Skin of body (tissue), 3 donors: ENCODE measurements at places on chromosomes 11 and 22. TPM values are rescaled to one million over a fixed set of nuclear protein-coding genes. Genes with fewer than 3 reads are reported as not detected.
A peak's percentile ranks its signal among the peaks of the same experiment; 100 is the strongest.

The YAP1 gene
- 117 TPM for total RNA-seq

- DNase-seq, result no peak
Observed at GRCh38 chr11:130886704-130887103, 29.6 kb downstream of the SNX19 start.

The NXPE1 gene
- not detected for total RNA-seq

GRCh38 chr11:86574493-86575207 is 97.8 kb downstream of the ME3 start:
- peak; percentile 43 for DNase-seq

GRCh38 chr11:58334708-58335107 is 24.2 kb downstream of the OR5B17 start:
- DNase-seq, result no peak

DNA sequence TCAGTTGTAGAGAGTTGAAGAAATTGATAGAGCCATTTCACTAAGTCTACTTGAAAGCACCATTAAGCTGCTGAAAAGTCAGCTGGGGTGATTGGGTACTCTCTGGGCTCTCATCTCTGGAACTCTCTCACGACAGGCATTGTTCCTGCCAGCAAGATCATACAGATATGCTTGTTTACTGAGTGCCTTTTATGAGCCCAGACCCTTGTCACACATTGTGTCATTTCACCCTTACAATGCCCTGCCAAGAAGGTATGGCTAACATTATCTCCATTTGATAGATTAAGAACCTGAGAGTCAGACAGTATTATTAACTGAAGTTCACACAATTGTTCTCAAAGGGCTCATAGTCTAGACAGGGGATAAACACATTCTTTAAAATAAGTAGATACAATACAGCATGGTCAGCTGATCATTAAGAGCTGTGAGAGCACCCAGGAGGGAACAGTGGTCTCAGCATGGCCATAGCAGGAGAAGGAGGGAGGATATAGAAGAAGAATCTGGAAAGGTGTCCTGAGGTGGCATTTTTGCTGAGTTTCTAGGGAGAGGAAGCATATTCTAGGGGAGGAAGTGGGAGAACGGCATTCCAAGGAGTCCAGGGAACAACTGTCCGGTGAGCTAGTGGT is 580.5 kb downstream of the INSC start:
- no peak for DNase-seq

DNA sequence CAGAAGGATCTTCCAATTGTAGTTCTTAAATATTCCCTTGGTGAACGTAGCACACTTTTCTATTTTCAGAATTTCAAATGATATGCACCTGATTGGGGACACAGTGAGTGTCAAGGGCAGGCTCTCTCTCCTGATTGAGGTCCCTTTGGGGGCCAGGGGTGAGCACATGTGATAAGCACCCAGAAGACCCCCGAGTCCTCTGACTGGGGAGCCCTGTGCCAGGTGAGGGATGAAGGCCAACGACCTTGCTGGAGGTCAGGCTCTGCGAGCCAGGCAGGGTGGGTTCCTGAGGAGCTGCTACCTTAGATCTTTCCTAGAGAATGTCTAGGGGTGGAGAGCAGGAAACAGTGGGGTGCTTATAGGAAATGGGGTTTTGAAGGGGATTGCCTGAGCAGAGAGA is 1253.9 kb downstream of the BRD1 start:
- DNase-seq, result no peak

The GAL3ST1 gene
- total RNA-seq, result 0.39 TPM

The ZBTB16 gene
- 25.6 TPM for total RNA-seq

GRCh38 chr11:27395556-27396258 is 32.7 kb upstream of the CCDC34 start:
- no peak for DNase-seq

DNA sequence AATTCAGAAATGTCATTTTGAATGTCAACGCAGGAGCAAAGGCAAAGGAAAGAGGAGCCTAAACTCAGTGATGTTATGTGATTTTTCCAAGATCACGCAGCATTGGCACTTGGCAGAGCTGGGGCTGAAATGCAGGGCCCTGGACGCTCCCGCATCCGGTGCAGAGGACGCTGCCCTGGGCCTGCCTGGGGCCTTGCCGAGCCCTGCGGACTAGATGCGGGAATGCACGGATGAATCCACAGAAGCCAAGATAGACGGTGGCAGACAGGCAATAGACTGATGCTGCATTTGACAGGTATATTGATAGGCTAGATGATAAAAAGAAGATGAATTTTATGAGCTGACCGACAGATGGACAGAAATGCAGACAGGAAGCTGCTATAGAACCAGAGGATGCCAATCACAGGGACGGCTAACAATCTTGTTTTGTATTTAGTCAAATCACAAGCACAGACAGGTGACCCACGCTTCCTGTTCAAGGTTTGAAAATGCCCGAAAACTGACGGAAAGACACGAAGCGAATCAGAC is 696 bp upstream of the MARK2 start:
- DNase-seq, result no peak

The ANGPTL5 gene
- total RNA-seq, result 0.39 TPM

The INPP5J gene
- total RNA-seq, result 0.39 TPM

DNA sequence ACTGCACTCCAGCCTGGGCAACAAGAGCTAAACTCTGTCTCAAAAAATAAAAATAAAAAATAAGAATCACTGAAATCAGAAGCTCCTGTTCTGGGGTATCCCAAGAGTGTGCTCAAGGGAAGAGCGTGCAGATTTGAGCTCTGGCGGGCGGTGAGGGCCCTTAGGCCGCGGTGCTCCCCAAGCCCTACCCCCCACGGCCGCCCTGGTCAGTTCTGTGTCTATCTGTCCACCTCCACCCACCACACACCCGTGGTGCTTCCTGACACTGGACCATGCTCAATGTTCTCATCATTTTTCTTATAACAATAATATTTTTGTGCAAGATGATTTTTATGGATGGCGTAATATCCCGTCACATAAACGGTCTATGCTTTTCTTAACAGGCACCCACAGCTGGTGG is 71.1 kb downstream of the RTL6 start:
- DNase-seq, result no peak

The TRIM64C gene
- total RNA-seq, result not detected

GRCh38 chr11:23509023-23509422 is 648.7 kb upstream of the CCDC179 start:
- no peak for DNase-seq

- no peak for DNase-seq
Observed at GRCh38 chr11:58526721-58527120, 18.8 kb upstream of the OR5B21 start.

DNA sequence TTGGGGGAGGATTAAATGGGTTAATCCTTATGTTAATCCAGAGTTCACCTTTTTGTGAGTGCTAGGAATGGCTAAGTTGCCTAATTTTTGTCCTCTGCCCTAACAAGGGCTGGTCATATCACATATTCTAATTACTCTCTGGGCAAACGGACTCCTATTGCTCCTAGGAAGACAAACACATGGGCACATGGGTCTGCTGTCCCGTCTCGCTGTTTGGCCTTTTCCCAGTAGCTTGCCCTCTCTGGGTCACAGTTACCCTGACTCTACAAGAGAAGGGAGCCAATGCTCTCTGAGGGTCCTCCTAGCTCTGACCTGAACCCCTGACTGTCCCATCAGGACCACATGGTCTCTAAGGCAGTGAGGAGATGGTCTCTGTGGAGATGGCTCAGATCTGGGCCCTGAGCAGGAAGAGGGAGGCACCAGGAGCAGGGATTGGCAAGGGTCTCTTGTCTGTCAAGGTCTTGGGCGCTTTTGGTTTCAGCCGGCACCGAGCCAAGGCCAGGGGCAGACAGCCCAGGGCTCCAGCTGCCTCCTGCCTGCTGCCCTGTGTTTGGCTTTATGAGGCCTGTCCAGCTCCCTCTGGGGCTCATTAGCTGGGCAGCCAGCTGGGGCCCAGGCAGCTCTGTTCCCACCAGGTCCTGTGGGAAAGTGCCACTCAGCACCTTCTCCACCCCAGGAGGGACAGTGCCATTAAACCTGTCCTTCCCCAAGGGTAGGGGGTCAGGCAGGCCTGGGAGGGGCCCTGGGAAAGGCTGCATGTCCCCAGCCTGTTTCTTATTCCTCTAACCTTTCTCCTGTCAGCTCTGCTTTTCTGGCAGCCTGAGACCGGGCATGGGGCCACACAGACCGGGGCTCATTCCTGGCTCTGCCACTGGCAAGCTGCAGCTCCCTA is 559.9 kb downstream of the MN1 start:
- no peak for DNase-seq
